CD8-positive, alpha-beta memory T cell (primary cell): ENCODE measurements at places on chromosomes 5 and 9. TPM values are rescaled to one million over a fixed set of nuclear protein-coding genes. Genes with fewer than 3 reads are reported as not detected.

The SPACA9 gene
- 2.6 TPM for total RNA-seq

The OBP2B gene
- total RNA-seq: not detected

The TUSC1 gene
- not detected for total RNA-seq

The DNAJB5 gene
- 3.7 TPM for total RNA-seq

The ZFYVE16 gene
- total RNA-seq: 13.8 TPM

The SLC1A1 gene
- total RNA-seq: 0.09 TPM

The SH3TC2 gene
- total RNA-seq: not detected

The FBN2 gene
- 0.09 TPM for total RNA-seq

The INSL4 gene
- total RNA-seq: not detected

The PFN3 gene
- not detected for total RNA-seq

The ARL14EPL gene
- not detected for total RNA-seq

GRCh38 chr5:119410448-119411159, 41.7 kb upstream of the HSD17B4 start:
- DNase-seq: no peak

GRCh38 chr5:29143266-29143665, 2050.2 kb upstream of the CDH6 start:
- no peak for DNase-seq

- no peak for DNase-seq
These were observed 13.8 kb upstream of the CTSL start for GRCh38 chr9:87711857-87712800.

DNA sequence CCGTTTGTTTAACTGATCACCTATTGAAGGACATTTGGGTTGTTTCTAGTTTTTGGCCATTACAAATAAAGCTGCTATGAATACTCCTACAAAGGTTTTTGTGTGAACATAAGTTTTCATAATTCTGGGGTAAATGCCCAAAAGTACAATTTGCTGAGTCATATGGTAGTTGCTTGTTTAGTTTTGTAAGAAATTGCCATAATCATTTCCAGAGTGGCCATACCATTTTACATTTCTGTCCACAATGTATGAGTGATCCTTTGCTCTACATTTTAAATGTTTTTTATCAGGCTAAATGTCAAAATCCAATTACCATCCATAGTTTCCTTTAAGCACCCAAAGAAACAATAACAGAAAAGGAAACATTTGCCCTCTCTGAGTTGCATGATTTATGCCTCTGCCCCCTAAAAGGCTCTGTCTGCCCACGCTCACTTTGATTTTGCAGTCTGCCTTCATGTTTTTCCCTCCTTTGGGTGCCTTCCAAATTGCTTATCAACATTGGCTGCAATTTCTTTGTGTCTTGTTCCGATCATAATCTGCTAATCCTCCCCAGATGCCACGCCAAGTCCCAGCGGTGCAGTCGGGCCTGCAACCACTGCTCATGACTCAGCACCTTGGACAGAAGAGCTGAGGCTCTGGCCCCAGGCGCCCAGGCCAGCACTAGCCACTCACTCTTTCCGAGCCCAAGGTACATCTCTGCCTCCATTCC, 339.2 kb downstream of the PIK3R1 start:
- DNase-seq: no peak

DNA sequence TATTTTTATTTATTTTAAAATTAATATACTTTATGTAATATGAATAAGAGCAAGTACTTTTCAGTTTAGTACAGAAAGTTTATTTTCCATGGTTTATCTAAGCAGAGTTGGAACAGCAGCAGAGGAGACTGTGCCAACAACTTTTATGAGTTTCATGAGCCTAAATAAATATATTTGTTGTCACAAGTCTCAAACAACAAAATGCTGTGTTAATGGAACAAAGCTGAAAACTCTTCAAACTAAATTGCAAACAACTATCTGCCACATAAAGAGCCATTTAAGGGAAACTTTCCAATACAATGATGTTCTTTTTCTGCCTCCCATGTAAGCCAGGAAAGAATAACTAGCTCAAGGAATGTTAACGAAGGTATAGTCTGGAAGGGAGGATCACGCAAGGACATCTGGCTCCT, 96.1 kb downstream of the FBN2 start:
- no peak for DNase-seq

GRCh38 chr9:117707561-117707960, 3.4 kb downstream of the TLR4 start:
- DNase-seq: no peak

DNA sequence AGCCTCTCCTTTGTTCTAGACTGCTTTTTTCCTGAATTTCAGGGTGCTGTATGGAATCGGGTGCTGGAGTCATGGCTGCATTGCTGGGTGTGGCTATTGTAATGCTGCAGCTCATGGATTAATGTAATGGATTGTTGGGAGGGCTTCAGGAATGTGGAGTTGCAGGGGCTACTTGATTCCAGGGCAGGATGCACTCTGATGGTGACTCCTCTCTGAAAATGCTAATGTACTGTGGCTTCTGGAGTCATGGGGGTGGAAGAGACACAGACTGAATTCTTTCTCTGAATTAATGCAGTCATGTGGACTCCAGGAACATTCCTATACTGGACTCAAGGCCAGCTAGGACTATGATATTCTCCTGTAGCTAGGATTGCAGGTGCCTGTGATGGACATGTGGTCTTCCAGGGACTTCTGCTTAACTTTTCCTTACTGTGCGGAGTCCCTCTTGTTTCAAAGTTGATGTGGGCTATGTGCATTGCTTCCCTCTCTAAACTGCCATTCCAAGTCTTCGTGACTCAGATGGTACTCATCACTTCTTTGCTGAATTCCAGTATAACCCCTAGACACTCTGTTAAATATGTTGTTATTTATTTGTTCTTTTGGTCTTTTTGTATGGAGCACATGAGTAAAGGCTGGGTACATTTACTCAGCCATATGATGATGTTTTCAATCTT, 396.2 kb downstream of the KCTD16 start:
- no peak for DNase-seq

DNA sequence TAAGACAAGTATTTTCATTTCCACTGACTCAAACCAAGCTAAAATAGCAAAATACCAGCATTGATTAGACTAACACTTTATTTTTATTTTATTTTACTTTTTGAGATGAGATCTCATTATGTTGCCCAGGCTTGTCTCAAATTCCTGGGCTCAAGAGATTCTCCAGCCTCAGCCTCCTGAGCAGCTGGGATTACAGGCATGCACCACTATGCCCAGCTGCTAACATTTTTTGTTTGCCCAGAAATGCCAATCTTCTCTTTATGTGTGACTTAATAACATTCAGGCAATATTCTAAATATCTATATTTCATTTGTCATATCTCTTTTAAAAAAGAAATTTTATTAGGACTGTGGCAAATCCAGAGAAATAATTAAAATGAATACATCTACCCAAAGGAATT, 55.0 kb downstream of the OXCT1 start:
- no peak for DNase-seq

GRCh38 chr5:90020575-90021538, 388.7 kb downstream of the CETN3 start:
- DNase-seq: no peak

DNA sequence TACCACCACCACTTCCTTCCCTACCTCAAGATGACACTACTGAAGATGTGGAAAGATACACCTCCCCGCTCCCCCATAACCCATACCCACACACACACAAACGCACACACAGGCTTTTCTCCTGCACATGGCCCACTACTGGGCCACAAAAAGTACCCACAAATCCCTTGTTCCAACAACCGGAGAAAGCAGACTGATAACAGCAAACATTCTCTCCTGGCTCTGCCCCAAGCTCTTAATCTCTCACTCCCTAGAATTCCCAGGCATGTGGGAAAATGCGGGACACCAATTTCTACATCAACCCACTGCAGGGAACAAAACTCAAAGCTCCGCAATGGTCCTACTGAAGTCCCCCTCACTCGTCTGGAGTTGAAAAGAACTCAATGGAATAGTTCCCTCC, 611.0 kb upstream of the KLF4 start:
- no peak for DNase-seq

DNA sequence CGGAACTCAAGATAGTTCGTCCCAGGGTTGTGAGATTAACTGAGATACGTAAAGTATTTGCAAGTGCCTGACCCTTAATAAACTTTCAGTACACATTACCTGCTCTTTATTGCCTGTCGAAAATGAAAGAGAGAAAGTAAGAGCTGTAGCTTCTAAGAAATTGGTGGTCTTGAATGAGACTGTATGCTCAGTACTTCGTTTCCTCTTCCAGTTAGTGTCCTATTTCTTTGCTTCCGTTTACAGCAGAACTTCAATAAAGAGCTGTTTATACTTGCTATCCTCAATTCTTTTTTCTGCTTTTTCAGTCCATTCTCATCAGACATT, 534 bp downstream of the SRFBP1 start:
- DNase-seq: no peak

DNA sequence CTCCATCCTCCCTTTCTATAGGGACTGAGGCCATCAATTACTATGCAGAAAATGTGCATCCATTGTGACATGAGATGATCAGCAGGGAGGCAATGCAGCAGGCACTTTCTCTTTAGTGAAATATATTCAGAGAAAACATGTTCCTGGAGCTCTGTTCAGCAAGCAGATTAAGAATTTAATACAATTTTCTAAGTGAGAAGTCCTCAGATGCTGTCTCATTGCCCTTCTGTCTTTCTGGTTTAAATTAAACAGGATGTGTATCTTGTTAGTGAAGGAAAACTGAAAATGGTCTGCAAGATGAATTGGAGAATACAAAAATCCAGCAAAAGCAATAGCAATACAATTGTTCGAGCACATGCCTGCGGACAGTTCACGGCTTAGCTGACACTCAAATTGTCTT, 445.8 kb upstream of the RIOK2 start:
- DNase-seq: no peak

GRCh38 chr5:73188764-73189531, 16.0 kb downstream of the TMEM174 start:
- no peak for DNase-seq

- no peak for DNase-seq
These were observed 1696.5 kb downstream of the MAT2B start for GRCh38 chr5:165201771-165202518.

DNA sequence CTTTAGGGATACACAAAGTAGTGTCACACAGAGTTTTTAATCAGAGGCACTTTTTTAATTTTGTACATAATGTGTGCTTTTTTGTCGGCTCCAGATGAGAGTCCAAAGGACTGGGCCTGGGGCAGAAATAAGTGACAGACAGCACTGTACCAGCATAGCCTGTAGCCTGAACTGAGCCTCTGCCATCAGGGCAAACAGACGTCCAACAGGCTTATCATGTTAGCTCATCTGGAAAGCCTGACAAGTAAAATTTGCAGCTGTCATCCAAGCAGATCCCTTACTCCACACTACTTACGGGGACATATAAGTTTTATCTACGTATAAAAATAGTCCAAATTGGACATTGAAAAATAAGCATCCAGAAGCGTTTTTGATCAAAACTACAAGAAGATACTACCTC, 233.1 kb upstream of the GAS1 start:
- no peak for DNase-seq

DNA sequence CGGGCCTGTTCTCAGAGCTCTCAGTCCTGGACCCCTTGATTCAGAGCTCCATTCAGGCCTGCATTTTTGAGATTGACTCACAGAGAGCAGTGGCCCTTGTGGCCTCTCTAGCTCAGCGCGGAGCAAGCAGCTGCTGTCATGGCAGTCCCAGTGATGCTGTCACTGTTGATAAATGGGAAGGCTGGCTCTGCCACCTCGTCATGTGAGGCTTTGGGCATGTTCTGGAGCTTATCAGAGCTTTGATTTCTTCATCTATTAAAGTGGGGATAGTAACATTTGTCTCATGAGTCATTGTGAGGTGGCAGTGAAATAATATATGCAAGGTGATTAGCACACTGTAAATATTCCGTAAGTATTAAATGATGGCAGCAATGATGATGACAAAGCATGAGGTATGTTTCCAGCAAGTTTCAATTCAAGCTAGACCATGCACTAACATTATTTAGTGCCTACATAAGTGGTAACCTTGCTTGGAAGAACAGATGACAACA, 126.4 kb upstream of the CXCL14 start:
- DNase-seq: no peak

DNA sequence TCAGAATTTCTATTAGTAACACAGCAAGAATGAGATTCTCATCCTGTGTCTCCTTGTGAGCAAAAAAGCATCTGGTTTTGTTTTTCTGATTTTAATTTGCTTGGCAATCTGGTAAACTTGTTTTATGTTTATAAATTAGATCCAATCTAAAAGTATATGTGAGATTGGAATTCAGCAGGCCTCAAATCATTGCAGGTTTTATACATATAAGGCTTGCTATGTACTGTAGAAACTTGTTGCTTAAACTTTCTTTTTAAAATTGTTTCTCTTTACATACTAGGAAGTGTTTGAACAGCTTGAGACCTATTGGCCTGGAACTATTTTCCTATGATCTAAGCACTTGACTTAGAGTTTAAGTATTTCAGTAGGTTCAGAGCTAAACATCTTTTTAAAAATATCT, 1037.8 kb downstream of the NR2F1-AS1 start:
- DNase-seq: no peak

DNA sequence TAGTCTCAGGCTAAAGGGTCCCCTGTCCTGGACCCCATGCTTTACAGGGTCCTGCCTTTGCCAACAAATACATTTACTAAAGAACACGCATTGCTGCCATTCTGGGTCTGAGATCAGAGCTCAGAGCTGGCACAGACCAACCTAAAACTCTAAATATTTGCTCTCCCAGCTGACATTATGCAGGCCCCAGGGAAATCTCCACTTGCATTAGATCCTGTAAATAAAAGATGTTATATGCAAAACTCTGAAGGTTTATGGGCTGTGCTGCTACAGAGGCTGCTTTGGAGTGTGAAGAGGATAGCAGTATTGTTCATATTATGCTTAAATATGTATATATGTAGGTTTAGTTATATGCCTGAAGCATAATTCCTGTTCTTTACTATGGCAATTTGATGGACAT, 35.9 kb upstream of the RANBP3L start:
- DNase-seq: no peak

GRCh38 chr5:176578391-176578808, 29.3 kb downstream of the CDHR2 start:
- peak; percentile 25 for DNase-seq

DNA sequence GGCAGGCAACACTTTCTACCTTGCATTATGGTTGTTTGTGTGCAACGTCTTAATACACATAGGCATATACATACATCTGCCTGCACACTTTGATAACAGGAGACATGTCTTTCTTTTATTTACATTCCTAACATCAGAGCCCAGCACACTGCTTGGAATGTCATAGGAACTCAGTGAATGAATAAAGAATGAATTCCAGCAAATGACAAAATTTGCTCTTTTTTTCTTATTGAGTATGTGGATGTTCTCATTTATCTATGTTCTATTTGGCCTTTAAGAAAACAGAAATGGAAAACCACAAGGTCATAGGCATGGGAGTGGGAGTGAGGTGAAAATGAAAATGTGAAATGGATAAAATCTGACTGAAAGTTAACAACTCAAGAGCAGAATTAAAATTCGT, 36.3 kb upstream of the PALM2AKAP2 start:
- no peak for DNase-seq

GRCh38 chr5:169656125-169656901, 19.2 kb downstream of the DOCK2 start:
- DNase-seq: no peak

- DNase-seq: no peak
These were observed 9.1 kb downstream of the ARHGAP26 start for GRCh38 chr5:142779163-142779840.

- DNase-seq: no peak
These were observed 705.2 kb upstream of the ZNF608 start for GRCh38 chr5:125451622-125452021.

- no peak for DNase-seq
These were observed 61.7 kb upstream of the COL15A1 start for GRCh38 chr9:98881836-98882568.

GRCh38 chr5:138527170-138527569, 15.9 kb downstream of the ETF1 start:
- DNase-seq: no peak
